Mammary epithelial cell (primary cell): ENCODE measurements at places on chromosomes 3 and 15.

DNA sequence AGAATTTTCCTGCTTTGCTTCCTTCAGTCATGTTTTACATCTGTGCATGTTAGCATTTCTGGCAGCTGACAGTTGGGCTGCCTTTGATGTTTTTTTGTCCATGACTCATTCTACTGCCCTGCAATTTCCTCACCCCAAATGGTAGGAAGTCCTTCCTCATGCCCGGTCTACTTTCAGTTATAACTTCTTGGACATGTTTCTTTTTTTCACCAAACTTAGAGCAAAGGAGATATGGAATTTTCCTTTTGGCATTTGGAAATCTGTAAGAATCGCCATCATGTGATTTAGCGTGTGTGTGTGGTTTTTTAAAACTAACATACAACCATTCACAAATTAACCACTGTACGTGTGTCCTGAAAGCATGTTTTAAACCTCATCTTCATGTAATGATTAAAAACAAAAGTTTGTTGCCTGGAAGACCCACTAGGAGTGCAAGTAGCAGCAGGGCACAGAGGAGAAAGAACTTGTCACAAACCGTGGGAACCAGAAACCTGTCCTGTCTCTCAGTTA is 430.7 kb upstream of the CFAP20DC start:
- DNase-seq: peak; percentile 70

DNA sequence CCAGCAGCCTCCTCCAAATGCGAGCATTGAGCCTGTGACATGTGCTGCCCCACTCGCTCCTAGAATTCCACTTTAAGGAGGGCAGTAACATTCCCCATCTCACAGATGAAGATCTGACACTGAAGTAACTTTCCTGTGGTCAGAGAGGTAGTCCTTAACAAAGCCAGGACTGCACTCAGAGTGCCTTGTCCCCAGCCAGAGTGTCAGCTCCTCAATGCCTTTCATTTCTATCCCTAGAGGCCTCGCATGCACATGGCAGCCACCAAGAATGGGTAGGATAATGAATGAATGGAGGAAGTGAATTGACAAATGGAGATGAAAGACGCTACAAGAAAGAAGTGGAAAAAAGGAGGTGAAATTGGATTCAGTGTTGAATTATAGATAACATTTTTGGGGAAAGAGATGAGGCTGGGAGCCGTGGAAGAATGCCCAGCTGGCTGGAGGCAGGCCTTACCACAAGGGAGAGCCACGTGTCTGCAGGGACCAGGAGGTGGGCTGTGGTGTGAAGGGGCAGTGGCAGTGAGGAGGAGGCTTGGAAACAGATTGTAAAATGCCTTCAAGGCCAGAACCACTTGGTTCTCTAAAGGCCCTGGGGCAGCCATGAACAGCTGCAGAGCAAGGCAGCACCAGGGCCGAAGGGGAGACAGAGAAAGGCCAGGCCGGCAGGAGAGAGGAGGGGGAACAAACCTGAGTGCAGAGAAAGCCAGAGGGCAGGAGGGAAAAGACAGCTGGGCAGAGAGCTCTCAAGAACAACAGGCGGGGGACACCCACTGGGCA is 10.4 kb downstream of the CFAP92 start:
- no peak for DNase-seq

DNA sequence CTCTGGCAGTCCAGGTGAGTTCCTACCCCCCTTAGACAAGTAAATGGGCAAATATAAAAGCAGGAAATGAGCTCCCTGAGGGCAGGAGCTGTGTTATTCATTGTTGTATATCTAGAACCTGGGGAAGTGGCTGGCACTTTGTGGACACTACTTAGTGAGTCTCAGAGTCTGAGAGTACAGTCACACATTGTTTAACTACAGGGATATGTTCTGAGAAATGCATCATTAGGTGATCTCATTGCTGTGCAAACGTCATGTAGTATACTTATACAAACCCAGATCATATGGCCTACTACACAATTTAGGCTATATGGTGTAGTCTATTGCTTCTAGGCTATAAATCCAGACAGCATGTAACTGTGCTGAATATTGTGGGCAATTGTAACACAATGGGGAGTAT is 52.4 kb downstream of the DRD3 start:
- no peak for DNase-seq

DNA sequence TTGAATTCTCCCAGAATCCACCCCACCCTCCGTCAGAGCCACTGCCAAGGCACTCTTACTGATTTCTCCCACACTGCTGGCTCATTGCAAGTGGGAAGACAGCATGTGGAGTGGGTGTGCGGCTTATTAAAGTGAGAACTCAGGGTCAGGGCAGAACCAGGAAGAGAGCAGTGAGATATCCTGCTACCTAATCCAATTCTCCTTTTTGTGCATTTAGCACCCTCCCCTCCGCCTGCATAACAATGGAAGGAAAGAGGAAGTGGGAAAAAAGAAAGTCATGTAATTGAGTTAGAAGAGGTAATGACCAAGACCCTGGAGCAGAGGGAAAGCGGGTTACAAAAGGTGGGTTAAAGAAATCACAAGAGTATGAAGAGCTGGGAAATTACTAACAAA is 27.8 kb upstream of the PIK3CB start:
- peak; percentile 66 for DNase-seq

DNA sequence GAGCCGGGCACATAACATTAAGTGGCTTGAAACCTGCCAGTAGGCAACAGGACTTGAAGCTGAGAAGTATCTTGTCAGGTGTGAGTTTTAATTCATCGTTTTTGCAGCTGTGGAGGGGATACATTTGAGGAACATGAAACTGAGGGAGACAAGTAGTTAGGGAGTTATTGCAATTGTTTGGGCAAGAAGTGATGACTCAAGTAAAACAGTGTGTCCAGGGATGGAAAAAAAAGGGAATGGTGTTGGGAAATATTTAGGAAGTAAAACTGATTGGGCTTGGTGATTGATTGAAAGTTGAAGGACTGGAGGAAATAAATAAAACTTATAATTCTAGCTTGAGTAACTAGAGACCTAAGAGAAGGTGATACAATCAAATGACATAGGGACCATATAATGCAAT is 85.5 kb downstream of the NCEH1 start:
- DNase-seq: peak; percentile 25

DNA sequence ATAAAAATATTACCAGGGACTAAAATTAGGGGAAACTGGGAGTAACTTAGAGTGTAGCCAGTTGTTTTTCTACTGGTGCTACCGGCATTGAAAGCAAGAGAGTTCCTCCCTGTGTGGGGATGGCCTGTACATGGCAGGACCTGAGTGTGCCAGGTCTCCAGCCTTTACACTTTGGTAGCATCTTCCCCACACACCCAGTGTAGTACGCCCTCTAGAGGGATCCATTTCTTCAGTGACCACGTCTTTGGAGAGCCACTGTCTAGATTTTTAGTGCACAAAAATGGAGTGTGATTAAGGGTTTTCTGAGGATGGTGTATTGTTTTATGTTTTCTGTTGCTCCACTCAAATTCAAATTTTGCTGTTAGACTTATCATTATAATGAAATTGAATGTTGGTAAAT is 507.0 kb upstream of the TPRG1 start:
- DNase-seq: no peak

- DNase-seq: peak; percentile 86
Observed at GRCh38 chr15:80105595-80105994, 46.1 kb downstream of the ZFAND6 start.

DNA sequence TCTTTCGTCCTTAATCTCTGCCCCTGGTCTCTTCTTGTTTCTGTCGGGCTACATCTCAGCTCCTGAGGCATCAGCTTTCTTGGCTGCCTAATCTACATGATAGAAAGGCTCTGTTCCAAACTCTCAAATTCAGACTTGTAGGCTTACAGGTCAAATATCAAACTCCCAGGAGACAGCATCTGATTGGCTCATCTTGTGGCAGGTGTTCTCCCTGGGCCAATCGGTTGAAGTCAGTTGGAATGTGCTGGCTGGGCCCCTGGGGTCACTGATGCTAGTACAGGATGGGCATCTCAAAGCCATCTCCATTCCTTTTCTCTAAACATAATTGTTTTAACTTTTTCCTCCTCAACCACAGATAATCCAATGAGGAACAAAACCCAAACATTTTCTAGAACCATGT is 198.7 kb downstream of the CNTN3 start:
- no peak for DNase-seq

GRCh38 chr3:20658491-20658890 is 472.5 kb upstream of the SGO1 start:
- no peak for DNase-seq

- DNase-seq: no peak
Observed at GRCh38 chr3:129112308-129113052, 9.1 kb downstream of the RAB43 start.

DNA sequence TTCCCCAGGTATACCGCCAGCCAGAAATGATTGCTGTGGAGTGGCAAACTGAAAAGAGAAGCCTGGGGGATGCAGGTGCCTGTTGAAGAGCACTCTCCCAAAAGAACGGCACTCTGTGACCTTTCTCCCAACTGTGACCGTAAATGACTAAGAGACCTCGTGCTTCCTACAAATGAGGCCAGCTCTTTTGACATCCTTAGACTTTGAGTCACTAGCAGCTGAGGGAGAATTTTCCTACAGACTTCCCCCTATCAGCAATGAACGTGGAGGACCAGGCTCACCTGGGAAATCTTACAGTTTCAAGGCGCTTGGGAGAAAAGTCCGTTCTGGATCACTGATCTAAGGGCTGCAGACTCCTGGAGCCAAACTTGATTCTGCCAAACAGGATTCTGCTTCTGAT is 8.6 kb downstream of the AQP9 start:
- peak; percentile 20 for DNase-seq

- DNase-seq: no peak
Observed at GRCh38 chr3:31925271-31925630, 55.8 kb downstream of the OSBPL10 start.

DNA sequence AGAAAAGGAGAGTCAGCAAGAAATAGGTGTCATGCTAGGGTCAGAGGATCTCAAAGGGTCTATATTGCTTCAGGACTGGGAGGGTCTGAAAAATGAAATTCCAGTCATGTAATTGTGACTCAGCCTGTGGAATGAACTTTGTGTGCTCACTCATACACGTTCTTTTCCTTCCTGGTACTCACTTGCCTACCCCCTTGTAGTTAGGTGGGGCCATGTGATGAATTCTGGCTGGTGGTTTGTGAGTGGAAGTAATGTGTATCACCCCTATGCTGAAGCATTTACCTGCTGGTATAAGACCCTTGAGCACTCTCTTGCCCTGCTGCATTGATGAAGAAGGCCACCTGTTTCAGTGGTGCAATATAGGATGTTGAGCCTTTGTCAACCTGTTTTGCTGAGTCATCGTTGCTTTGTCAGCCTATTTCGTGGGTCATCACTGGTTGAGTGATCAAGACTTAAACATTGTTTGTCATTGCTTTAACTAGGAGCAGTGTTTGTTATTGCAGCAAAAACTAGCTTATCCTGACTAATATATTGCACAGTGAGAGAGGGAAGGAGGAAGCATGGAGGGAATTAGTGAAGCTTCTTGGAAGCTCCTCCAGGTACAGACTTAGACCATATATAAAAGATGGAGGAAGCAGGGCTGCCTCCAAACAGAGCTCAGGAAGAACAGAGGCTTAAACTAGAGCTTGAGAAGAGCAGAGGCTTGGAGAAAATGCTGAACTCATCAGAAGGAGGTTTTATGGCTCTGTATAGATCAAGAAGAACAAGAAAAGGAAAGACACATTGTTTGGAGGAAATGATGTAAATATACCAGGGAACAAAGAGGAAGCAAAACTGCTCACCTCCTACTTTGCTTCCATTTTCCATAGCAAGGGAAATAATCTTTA is 28.9 kb downstream of the TLNRD1 start:
- peak; percentile 28 for DNase-seq

DNA sequence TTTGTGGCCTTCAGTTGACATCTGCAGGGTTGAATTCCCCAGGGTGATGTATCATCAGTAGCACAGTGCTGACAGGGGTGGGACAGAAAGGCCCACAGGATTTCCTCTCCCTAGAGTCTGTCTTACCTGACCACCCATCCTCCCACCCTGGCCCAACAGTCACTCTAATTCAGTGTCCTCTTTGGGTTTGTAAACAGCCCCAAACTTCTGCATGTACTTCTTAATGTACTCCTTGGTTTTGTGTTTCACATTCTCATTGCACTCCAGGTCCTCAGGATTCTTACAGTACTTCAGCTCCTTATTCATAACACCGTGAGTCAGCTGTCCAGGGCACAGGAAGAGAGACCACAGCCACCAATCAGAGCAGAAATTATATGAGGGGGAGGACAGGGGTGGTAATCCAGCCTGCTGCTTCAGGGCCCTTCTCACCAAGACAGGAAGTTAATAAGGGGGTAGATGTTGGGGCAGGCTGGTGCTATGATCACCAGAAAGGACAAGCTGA is 37.5 kb downstream of the NBEAL2 start:
- DNase-seq: peak; percentile 76

DNA sequence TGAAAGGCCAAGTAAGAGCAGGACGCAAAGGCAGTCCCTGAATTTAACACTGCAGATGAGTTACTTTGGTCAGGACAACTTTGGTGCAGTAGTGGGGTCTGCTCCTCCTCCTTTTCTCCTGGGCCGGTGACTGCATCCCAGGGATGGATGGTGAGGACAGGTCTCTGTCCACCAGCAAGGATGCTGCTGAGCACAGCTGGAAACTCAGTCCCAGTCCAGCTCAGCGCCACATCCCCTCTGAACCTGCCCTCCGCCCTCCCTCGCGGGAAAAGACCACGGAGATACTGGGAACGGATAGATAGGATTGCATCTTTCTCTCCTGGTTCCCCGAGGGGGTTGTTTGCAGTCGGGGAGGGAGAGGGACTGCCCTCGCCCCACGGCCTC is 13.8 kb downstream of the GRAMD2A start:
- no peak for DNase-seq

DNA sequence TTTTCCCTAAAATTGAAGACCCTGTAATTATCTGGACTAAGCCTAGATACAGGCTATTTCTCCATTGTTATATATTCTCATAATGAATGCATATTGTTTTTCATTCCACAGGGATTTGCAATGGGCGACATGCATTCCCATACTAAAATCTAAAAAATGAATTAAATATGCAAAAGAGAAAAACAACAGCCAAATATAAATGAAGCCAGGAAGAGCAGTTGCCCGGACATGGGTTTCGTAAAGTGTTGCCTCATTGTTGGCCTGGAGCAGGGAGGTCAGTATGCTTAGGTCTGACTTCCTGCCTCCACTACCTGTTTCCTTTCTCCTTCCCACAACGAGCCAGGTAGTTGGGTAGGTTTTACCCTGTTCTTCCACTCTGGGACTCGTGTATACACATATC is 27.1 kb upstream of the SLCO3A1 start:
- DNase-seq: no peak

- DNase-seq: no peak
Observed at GRCh38 chr15:31062310-31062847, 39.1 kb downstream of the TRPM1 start.

DNA sequence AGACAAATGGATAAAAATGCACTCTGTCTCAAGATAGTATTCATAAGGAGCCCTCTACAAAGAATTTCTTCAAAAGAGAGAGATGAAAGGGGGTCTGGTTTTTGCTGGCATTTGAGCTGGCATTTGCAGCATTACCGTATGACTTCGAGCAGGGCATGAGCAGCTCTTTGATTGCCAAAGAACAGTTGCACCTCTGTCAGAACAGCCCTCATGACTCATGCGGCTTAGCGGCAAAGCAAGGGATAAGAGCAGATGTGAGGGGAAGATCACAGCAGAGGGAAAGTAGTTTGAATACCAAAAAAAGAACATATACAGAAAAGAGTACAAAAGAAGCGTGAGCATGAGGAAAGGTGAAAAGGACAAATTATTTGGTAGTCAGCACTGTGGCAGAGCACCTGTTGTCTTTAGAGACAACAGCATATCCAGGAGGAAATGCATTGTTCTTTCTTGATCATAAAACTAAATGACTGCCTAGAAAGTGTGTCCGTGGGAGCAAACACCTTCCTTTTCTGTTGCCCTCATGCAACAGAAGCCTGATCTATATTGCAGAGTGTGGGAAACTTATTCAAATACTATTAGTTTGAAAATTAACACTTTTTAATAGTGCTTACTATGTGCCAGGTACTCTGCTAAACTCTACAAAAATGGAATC is 80.5 kb upstream of the SLC24A5 start:
- peak; percentile 52 for DNase-seq
